ENCODE measurements at places on chromosomes 6 and 20.

- no peak for DNase-seq
Observed at GRCh38 chr6:154411076-154411475, 54.5 kb upstream of the IPCEF1 start.

GRCh38 chr6:81863123-81863522, 110.6 kb upstream of the TENT5A start:
- no peak for DNase-seq

DNA sequence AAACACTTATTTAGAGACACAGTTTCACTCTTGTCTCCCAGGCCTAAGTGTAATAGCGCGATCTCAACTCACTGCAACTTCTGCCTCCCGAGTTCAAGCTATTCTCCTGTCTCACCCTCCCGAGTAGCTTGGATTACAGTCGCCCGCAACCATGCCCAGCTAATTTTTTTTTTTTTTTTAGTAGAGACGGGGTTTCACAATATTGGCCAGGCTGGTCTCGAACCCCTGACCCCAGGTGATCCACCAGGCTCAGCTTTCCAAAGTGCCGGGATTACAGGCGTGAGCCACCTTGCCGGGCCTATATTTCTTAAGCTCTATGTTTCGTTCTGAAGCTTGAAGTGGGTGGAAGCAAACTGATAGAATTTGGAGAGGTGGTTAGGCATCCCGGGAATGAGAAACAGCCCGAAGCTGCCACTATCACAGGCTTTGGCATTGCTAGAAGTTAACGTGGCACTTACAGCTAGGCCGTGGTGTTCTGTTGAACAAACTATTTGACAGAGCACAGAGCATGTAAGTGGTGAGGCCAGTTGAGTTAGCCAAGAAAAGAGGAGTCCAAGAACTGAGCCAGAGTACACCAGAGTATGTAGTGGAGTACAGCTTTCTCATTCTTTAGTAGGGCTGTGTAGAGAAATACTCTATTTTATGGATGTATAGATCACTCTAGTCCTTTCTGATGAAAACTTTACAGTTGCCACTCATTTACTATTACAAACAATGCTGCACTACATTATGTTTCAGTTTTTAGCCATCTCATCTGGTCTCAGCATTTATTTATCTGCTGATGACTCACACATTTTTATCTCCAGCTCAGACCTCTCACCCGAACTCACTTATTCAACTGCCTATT, 62.0 kb upstream of the HFE start:
- no peak for DNase-seq

DNA sequence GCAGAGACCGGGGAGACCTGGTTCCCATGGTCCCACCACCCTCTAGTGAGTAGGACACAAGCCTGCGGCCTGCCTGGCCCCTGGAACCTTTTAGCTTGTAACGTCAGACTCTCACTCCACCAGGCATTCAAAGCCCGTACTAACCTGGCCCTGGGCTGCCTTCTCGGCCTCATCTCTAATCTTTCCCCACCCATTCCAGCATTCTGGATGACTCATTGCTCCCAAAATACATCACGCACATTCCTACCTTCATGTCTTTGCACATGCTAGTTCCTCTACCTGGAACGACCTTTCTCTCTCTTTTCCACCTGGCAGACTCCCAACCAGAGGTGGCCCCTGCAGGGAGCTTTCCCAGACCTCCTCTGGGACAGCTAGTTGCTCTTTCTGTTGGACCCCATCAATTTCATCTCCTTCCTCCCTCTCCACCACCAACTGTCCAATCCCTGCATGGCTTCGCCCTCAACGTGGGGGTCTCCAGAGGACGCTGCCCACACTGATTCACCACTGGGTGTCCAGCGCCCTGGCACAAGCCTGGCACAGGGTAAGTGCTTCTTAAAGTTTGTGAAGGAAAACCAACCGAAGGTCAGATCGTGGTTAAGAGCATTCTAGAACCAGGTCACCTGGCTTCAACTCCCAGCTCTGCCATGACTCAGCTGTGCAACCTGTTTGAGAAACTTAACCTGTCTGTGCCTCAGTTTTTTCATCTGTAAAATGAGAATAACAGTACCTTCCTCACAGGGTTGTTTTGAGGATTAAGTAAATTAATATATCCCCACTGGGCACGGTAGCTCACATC, 35.2 kb downstream of the JPH2 start:
- no peak for DNase-seq

- DNase-seq = no peak
Observed at GRCh38 chr20:43564993-43565757, 6.3 kb downstream of the SGK2 start.

DNA sequence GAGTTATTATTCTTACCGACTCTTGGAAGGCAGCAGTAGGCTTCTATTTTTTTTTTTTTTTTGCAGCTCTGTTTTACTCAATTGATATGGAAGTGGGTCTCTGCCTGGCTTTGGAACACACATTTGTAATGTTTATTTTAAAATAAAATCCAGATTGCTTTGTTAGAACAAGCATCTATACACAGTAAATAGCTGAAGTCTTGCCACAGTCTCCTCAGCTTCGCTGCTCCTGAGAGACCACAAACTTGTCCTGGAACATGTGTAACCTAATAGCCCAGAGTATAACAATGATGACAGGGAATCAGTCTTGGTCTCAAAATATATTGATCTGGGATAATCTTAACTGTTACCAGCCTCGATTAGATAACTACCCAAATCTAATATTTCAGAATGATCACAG, 299.8 kb upstream of the NOX3 start:
- no peak for DNase-seq

DNA sequence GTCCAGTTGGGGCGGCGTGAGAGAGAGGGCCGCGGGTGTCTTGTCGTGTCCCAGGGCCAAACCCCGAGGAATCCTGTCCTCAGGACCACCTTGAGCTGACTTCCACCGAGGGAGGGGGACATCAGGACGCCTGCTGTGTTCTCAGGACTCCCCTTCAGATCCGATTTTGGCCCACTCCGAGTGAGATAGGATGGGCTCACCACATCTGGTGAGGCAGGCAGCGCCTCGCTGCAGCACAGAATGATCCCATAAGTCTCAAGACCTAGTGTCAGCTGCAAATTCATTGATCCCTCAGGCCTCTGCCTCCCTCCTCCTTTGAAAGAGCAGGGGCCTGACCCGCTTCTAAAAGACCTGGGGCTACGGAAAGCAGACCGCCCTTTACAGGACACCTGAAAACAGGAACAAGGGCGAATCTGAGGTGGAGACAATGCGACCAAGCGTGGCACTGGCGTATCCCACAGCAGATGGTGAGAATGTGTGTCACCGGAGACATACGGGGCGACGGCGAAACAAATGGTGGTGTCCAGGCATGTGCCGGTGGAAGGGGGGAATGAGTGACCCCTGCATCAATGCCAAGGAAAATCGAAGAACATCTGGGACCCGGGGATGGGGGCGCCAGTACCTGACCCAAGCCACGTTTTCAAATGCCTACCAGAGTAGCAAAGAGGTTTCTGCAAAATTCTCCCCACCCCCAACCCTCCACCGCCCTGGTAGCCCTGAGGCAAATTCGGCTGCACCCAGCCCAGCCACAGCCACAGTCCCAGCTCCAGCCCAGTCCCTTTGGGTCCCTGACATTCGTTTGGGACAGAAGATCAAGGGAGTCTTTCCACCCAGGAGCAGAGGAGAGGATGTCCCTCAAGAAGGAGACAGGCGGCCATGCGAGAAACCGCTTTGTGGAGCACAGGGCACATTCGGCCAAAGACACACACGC, 162.1 kb upstream of the ZNF337 start:
- DNase-seq = no peak

DNA sequence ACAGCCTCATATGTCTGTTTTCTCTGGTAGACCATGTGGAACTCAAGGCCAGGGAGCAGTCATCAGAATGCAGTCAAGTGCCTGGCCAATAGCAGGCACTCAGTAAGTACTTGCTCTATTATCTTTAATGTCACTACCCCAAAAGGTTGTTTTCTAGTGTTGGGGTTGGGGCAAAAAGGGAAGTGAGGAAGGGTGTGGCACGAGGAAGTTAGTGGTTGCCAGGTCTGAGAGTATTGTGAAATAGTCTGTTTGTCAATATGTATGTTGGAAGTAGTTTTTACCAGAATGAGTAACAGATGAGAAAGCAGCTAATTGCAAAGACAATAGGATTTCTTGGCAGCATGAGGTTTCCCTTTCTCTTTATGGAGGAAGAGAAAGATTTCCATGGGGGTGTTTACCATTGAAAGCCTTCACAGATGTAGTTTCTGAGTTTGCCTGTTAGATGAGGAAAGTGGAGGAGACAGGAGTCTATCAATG, 59.5 kb upstream of the ARMH2 start:
- DNase-seq = no peak

DNA sequence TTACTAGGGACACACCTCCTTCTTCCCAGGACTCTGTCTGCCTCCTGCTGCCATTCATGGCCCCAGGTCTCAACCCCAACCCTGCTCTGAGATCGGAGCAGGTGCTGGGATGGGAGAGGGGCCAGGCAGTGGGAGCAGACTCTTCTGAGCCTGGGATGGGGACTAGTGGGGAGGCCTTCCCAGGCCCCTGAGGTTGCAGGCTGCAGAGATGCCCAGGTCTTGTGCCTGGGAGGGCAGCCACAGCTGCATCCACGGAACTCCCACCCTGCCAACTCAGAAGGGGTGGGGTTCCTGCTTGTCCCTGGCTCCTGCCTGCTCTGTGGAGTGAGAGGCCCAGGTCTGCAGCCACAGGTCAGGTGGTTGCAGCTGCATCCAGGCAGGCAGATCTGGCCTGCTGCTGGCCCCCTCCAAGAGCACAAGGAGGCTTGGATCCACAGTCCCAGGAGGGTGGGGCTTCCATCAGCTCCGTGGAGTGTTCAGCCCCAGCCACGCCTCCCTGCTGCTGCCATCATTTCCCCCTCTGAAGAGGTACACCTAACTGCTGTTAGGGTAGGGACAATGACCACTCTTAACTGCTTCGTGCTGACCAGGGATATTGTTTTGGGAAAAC, 2.9 kb upstream of the SLC22A1 start:
- DNase-seq = no peak

DNA sequence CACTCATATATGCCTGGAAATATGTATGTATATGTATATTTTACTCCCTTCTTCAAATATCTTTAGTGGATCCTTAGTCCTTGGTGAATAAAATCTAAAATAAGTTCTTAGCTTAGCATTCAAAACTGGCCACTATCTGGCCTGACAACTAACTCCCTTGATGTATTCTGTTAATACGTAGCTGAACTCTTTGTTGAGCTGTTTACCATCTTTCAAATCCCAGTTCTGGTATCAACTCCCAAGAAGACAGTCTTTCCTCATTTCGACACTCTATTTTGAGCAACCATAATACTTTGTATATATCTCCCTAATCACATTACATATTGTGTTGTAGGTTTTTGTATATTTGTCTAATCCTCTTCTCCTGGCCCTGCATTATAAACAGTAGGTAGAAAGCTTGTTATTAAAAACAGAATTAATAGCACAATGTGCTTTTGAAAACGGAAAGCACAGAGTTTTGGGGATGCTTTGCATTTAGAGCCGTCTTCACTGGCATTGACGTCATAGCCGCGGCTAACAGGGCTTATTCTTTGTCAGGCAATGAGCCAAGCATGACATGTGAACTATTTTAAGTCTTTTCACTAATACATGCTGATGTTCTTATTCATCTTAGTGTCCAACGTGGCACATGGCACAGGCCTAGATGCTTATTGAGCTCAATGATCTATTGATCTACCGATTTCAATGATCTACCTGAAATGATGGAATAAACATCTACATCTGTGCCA, 47.2 kb upstream of the CCN2 start:
- DNase-seq = no peak

- DNase-seq = no peak
Observed at GRCh38 chr20:20167698-20168097, 115.4 kb downstream of the CFAP61 start.

DNA sequence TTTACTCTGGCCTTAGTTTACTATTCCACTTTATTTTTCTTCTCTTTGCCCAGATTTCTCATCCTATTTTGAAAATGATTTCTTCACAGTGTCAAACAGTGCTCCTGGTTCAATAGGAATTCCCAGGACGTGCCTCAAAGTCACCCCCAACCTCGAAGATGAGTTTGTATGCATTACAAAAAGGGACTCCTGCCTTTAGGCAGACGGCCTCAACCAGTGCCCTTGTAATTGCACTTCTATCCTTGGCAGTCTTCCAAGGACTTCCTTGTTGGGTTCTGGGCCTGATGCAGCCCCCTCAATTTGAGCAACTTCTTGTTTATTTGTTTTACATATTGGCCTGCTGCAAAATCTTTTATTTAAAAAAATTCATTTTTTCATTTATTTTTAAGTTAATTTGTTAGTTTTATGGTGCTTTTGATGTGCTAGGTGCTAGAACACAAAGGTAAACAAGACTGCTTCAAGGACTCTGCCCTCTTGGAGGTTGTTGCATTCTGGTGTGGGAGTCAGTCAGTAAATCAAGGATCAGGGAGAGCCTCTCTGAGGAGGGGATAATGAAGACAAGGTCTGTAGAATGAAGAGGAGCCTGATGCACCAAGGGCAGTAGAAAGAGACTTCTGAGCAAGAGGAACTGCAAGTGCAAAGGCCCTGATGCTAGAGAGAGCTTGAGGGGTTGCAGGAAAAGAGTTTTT, 181.5 kb upstream of the LAMP5 start:
- DNase-seq = no peak

GRCh38 chr6:150063640-150064039, 5.3 kb downstream of the ULBP3 start:
- no peak for DNase-seq

DNA sequence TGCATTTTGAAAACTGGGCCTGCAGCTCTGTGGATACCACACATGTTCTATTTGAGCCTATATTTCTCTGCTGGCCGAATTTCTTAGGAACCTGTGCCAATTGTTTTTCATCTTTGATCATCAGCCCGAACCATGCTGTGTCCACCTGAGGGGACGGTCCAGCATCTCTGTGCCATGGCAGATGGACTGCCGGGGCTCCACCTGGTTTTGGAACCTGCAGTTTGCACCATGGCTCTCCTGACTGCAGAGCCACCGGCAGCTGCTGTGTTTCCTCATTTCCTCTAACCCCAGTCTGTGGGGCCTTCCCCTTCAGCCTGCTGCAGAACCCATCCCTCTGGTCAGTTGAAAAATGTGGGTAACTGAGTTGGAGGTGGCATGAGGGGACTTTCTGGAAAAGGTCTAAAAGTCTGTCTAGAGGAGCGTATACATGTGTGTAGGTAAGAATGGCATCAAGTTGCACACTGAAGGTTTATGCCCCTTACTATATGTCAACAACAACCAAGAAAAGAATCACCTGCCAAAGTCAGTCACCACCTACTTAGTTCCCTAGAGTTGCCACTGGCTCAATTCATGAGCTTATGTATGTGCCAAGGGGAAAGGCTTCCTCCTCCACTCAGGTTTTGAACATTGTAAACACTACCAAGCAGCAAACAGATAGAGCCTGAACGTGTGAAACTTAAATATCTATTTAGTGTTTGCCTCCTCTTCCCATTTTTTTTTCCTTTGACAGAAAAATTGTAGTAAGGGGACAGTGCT, 548.2 kb downstream of the PRKN start:
- no peak for DNase-seq

- no peak for DNase-seq
Observed at GRCh38 chr20:33773412-33774089, 37.6 kb upstream of the CHMP4B start.

- DNase-seq = no peak
Observed at GRCh38 chr20:48056218-48056617, 270.9 kb upstream of the SULF2 start.
